ENCODE measurements at places on chromosomes 5 and 9.

- DNase-seq, result peak; percentile 70
Measured at GRCh38 chr9:108784998-108785397, 70.8 kb downstream of the ACTL7B start.

DNA sequence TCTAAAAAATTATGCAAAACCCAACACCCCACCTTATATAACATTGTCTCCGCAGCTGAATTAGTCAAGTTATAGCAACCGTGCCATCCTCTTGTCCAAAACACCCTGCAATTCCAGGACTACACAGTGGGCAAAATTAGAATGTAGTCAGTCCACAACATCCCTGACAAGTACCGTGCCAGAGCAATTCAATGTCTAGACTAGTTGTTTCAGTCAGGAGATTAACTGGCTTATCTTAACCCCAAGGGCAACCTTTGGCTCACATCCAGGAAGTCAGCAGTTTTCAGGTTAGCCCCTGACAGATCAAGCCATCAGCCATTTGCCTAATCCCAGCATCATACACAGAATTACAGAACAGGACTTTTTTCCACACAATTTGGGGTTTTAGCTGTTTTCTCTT lies 240.8 kb upstream of the TMEM161B start:
- no peak for DNase-seq

DNA sequence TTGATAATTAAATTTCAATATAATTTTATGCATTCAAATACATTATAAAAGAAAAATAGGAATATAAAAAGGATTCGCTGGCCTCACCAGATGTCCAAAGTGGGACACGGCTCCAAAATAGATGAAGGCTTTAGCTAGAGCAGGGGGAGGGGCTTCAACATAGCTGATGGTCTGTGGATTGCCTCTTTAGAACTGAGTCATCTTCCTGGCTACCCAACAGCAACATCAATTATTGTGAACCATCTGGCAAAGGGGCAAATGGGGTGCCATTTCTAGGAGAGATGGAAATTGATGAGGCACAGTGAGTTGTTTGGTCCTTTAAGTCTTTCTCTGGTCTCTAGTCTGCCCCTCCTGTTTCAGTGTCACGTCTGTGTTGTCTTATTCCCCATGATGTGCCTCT lies 44.2 kb upstream of the CD180 start:
- DNase-seq, result no peak

DNA sequence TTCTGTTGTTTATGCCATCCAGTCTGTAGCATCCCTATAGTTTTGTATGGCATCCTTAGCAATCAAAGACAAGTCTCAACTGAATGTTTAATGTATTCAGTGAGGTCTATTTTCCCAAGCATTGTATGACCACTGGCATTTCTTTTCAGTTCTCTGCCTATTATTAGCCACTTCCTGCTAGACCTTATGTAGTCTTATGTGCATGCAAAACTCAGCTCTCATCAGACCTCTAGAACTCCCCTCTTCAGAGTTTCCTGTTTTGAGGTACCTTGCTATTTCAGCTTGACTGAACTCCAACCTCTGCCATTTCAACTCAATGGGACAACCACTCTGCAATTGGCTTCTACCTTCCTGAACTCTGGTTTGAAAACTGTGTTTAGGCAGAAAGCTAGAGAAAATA lies 113.2 kb downstream of the SLC25A46 start:
- no peak for DNase-seq

DNA sequence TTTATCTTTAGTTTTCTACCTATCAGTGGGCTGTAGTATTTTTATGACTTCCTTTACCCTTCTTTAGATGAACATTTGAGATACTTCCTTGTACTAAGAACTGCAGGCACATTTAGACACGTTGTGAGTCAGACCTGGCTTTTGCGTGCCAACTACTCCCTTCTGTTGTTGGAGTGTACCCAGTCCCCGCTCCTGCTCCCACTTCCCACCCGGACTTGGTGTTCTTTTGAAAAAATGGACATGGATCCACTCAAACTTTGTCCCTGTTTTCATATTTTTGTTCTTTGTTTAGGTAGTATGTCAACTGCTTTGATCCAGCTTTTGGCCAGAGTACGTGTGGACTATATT lies 60.7 kb downstream of the PARP8 start:
- no peak for DNase-seq

- DNase-seq, result no peak
Measured at GRCh38 chr5:54905942-54906537, 79.4 kb downstream of the ESM1 start.

DNA sequence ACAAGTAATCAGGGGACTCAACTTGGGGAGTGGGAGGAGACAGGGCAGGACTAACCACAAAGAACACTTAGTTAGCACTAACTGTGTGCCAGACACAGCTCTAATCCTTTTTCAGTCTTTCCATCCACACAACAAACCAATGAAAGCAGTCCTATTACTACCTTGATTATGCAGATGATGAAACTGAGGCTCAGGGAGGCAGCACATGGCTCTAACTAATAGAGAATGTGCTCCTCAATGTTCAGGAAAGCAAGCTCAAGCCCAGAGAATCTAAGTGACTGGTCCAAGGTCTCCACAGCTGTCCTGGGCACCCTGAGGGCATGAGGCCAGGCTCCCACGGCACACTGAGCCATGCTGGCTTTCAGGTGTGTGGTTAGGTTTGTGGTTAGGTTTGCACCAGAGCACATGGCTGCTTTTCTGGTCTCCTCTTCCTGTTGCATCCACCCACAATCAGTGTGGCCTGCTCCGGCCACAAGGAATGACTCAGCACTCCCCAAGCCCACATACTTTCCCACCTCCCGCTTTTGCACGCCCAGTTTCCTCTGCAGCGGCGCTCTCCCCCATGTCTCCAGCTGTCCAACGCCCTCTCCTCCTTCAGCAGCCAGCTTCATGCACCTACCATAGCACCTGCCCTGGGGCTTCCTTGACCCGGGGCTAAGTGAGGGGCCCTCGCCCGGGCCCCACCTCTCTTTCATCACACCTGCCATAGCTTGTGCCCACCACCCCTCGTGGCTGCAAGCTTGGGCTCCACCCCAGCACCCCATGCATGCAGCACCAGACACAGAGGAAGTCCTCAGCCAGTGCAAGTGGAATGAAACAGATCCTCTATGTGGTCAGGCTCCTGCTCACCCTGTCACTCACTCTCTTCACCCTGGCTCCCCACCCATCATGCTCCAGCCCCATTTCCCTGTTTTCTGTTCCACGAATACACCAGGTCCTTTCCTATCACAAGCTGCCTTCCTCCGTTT lies 133.1 kb downstream of the GABBR2 start:
- DNase-seq, result no peak

- no peak for DNase-seq
Measured at GRCh38 chr5:159104759-159105144, 5.0 kb upstream of the EBF1 start.

DNA sequence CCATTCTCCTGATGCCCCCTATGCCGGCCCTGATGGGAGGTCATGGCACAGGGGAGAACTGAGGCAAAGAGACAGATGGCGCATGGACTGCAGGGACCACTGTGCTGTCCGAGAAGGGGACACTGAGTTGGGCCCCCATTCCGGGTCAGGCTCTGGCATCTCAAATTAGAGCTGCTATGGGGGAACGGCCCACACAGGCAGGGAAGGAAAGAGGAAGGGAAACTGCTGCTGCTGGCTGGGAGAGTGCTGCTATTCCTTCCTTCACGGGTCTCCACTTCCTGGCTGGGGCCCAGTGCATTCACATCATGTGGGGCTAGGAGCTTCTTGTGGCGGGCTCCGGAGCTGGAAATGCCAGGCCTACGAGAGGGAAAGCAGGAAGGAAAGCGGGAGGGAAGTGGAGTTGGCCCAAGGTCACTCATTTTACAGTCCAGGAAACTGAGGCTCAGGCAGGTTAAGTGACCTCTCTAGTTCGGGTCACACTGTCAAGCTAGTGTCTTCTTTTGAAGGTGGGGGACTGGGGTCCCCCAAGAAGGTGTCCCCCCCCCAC lies 1.3 kb upstream of the CARD19 start:
- DNase-seq, result no peak

- DNase-seq, result no peak
Measured at GRCh38 chr9:83106263-83106662, 43.3 kb upstream of the RASEF start.

- no peak for DNase-seq
Measured at GRCh38 chr5:61784341-61784740, 452.3 kb downstream of the ZSWIM6 start.

GRCh38 chr5:176716320-176716719 lies 69.0 kb downstream of the TSPAN17 start:
- DNase-seq, result peak; percentile 31

GRCh38 chr5:81400375-81400774 lies 6.4 kb upstream of the ACOT12 start:
- no peak for DNase-seq
